ENCODE measurements at places on chromosomes 4 and X. TPM values are rescaled to one million over a fixed set of nuclear protein-coding genes. Genes with fewer than 3 reads are reported as not detected.

Gene ITGB1BP2
- 10.5 TPM for total RNA-seq

Gene CENPE
- 0.90 TPM for total RNA-seq

Gene NAP1L3
- total RNA-seq: 3.3 TPM

Gene FAM9B
- total RNA-seq: not detected

- H3K27ac ChIP-seq: no peak overlapping the region
- H3K4me1 ChIP-seq: no peaks in the 10 kb centered on the region
- no peak for DNase-seq
- no peaks in the 10 kb centered on the region for H3K36me3 ChIP-seq
- no peak overlapping the region for H3K4me3 ChIP-seq
- H3K27me3 ChIP-seq: no peaks in the 10 kb centered on the region
These were observed 36.1 kb downstream of the DMD start for GRCh38 chrX:33175201-33175600.

DNA sequence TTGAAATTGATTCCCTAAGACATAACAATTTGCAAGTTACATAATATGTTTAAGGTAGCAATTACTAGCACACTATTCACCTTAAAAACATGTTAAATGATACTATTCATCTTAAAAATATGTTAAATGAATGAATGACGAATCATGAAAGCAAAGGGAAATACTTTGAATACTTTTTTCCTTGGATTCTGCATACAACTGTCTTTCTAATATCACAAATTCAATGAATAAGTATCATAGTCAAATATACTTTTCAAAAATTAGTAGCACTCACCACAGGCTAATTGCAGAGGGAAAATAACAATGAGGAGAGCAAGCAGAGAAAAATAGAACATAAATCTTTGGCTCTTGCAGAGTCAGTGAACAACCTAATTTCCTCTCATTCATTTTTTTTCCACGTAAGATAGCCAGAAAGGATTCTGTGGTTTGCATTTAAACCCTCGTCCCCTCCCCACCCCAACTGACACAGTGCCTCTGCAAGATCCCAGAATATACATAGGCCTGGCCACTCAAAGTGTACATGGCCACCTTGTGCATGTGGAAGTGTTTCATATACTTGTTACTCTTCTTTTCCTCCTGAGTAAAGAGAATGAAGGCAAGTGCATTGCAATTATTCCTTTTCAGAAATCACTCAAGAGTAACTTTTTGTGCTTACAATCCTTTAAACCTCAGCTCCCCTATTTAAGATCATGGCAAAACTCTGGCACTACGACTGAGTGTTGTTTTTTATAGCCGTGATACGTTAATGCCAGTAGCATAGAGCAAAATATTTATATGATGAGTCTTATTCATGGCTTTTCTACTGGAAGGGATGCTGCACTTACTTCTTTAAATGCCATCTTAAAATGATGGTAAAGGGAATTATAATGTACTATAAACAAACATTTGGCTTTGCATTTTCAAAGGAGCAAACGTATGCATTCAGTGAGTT lies 236.4 kb downstream of the PDGFC start:
- no peak overlapping the region for H3K4me3 ChIP-seq
- no peaks in the 10 kb centered on the region for H3K27me3 ChIP-seq
- no peak overlapping the region for H3K27ac ChIP-seq

DNA sequence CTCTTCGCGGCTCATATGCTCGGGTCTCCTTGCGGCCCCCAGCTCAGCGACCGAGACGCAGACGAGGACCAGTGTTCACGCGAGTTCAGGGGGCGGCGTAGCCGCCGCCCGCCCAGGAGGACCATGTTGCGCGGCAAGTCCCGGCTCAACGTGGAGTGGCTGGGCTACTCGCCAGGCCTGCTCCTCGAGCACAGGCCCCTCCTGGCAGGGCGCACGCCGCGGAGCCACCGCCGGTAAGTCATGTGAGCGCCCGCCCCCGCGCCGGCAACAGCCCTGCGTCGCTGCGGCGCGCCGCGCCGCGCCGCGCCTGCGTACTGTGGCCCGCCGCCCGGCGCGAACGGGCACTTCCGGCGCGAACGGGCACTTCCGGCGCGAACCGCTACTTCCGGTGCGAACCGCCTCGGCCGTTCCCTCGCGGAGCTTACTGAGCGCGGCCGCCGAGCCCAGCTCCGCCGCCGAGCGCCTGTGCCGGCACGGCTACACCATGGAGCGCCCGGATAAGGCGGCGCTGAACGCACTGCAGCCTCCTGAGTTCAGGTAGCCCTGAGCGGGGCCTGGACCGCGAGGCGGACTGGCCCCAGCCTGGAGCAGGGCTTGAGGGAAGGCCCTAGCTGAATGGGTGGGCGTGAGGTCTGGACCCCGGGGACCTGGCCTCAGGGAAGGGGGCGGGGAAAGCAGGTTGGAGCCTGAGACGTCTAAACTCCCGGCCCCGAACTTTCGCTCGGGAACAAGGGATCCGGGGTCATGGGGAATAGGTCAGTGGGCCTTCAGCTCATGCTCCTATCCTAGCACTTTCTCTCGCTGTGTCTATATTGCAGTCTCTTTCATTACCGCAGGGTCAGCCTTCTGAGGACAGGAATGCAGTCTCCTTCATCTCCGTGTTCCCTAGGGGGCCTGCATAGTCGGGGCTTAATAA lies at the start of gene VMA21:
TSS of gene VMA21 (plus strand) at position 382 of the 916 bp plus-strand sequence. CDS start at position 485, 103 bp downstream.
- H3K4me3 ChIP-seq: peak within 1 kb of the TSS; percentile 45
- peak within 1 kb of the TSS; percentile 94 for H3K27ac ChIP-seq
- peak; percentile 71 for DNase-seq
- H3K4me1 ChIP-seq: no peaks in the 10 kb centered on the region

- peaks cover 6% of the 10 kb centered on the region for H3K36me3 ChIP-seq
- no peaks in the 10 kb centered on the region for H3K27me3 ChIP-seq
- no peak overlapping the region for H3K27ac ChIP-seq
- H3K4me1 ChIP-seq: no peaks in the 10 kb centered on the region
- DNase-seq: no peak
- no peak overlapping the region for H3K4me3 ChIP-seq
These were observed 115.6 kb downstream of the ARAP2 start for GRCh38 chr4:36128689-36129088.

DNA sequence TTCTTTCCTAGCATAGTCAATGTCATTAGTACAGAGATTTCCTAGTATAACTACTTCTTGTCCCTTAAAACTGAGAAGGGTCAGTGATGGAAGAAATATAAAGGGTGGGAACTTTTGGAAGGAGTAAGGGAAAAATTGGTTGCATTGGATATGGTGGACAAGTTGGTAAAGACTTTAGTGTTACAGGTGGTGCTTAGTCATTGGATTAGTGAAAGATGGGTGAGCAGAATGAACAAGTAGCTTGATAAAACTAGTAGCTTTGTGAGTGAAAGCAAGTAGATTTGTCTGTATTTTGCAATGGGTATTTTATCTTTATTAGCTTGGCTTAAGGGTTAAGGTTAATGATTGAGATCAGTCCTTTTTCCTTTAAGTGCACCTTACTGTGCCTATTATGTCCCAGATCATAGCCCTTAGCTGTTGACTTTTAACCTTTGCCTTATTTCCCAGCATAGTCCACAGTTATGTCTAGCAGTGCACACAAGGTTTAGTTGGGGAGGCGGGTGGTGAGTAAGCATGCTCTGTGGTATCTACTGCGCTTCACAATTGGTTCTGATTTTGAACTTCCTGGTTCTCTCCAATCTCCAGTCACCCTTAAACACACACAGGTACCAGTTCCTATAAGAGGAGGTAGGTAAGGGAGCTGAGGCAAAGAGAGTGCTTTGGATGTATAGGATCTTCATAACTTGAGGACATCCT lies 9.5 kb downstream of the WDR44 start:
- H3K4me3 ChIP-seq: no peak overlapping the region
- no peaks in the 10 kb centered on the region for H3K36me3 ChIP-seq
- peaks cover 21% of the 10 kb centered on the region for H3K4me1 ChIP-seq
- no peaks in the 10 kb centered on the region for H3K27me3 ChIP-seq
- H3K27ac ChIP-seq: no peak overlapping the region
- DNase-seq: no peak

Measured in tibial nerve (tissue), 4 donors.